ENCODE measurements at places on chromosomes 5 and 9.

GRCh38 chr5:17184588-17184987 lies 32.8 kb upstream of the BASP1 start:
- no peak for DNase-seq

DNA sequence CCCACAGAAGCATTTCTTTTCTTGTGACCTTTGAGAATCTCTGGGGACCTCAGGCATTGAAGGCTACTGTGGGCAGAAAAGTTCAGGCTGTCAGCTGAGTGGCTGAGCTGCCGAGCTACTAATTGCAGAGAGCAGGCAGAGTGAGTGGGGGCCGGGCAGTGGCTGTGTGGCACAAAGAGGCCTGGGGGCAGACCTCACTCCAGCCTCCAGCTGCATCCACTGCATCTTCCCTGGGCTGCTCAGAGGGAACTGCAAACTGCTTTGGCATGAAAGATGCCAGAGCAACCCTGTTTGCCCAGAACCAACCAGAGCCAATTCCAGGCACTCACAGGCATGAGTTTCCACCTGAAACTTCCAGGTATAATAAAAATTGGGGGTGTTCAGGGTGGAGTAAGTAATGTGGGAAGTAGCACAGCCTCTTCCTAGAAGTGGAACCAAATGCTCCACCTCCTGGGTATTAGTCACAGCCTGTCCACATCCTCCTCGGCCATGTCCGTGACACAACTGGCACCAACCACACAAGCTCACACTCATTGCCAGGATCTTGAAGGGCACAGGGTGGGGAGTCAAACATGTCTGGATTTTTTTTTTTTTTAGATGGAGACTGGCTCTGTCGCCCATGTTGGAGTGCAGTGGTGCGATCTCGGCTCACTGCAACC lies 548.9 kb downstream of the BNC2 start:
- DNase-seq = no peak

DNA sequence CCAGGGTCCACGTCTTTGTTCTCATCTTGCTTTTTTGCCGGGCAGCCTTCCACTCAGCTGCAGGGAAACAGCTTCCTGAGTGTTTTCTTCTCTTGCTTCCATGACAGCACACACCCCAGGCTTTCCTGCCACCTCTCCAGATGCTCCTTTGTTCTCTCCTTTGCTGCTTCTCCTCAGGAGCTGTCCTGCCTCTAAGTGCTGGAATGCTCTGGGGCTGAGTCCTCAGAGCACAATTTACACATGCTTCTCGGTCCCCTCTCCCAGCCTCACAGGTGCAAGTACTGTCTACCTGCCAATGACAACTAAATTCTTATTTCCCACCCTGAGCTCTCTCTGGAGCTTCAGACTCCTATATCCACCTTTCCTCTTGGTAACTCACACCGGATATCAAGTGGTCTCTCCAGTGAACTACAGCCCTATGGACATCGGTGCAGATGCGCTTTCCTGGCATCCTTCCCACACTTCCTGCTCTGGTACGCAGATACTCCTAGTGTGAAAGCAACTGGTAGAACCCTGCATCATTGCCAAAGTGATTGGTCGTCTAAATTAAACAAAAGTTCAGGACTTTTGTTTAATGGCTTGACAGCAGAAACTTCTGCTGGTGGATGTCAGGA lies 13.4 kb upstream of the ACSL6 start:
- DNase-seq = no peak

DNA sequence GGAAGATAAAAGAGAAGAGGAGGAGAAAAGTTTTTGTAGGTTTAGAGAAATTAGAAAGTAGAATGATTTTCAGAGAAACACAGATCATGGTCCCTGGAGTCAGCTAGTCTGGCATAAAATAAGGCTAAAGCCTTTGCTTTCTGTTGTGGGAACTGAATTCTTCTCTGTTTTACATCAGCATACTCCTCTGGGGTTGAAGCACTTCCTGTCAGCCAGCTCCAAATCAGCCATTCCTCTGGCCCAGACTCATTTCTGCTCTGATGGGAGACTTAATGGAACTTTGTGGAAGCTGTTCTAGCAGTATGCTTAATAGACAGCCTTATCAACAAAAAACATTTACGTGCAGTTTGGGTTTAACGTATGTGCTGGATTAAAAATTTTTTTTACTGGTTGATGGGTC lies 143.2 kb downstream of the HMHB1 start:
- DNase-seq = no peak

DNA sequence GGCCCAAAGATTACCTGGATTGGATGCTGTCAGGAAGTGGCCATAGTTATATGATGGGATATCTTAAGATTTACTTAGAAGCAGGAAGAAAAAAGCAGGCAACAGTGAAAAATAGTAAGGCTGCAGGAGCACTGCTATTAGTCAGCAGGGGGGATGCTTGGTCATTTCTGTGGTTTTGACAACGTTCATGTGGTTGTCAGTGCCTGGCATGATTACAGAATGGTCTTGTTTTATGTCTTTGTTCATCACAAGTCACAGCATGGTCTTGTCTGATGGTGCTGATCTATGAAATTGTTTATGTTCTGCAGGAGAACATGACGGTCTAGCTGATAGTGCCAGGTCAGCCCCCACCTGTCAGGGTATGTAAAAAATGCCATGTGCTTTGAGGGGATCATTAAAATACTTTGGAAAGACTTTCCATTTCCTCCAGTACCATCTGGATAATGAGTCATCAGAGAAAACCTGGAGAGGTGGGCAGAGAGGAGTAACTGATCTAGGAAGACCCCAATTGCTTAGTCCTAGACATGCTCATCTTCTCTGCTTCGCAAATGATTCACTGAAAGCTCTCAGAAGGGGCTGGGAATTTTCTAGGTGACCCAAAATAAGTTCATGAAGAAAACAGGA lies 48.5 kb downstream of the PLGRKT start:
- no peak for DNase-seq

GRCh38 chr5:30638899-30639298 lies 554.6 kb upstream of the CDH6 start:
- DNase-seq = no peak

- no peak for DNase-seq
Observed at GRCh38 chr5:125337294-125337693, 590.9 kb upstream of the ZNF608 start.

GRCh38 chr9:134325813-134326723 lies at the start of gene RXRA:
TSS of gene RXRA (plus strand) at chr9:134326455. CDS start at chr9:134326632, 177 bp downstream.
- no peak for DNase-seq

DNA sequence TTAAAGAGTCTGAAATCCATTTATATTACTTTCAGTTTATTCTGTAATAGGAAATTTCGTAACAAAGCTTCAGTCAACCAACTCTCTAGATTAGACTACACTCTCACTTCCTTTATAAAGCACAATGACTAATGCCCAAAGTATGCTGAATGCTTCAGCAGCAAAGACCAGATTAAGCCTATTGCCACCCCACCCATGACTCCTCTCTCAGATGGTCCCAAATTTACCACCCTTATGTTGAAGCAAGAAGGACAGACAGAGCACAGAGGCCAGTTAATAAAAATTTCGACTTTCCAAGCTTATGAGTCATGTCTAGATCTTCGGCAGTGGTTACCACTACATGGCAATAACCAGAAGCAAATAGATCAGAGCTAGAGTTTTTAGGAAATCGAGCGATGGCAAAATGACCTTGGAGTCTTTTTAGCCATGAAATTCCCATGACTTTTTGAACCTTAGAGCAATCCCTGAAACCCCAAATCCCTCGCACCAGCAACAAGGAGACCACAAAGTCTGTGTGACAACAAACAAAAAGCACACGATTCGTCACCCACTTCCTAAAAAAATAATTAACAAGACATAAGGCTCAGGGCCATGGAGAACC lies 287.8 kb upstream of the RASA1 start:
- no peak for DNase-seq

GRCh38 chr9:14373336-14373666 lies 59.4 kb upstream of the NFIB start:
- DNase-seq = no peak

DNA sequence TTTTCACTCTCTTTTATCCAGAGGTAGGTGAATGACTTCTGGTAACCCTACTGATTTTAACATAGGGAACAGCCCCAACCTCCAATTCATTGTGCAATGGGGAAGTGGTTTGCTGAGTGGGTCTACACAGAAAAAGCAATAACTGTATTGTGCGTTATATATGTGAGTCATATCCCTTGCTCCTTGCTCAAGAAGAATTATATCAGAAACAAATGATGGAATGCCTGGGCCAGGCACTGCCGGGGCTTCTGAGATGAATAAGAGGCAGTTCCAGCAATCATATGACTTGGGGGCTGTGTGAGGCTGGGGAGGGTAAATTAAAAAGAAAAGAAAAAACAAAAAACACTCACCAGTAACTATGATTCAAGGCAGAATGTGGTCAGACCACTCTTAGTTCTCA lies 79.2 kb upstream of the ABCA1 start:
- DNase-seq = no peak

DNA sequence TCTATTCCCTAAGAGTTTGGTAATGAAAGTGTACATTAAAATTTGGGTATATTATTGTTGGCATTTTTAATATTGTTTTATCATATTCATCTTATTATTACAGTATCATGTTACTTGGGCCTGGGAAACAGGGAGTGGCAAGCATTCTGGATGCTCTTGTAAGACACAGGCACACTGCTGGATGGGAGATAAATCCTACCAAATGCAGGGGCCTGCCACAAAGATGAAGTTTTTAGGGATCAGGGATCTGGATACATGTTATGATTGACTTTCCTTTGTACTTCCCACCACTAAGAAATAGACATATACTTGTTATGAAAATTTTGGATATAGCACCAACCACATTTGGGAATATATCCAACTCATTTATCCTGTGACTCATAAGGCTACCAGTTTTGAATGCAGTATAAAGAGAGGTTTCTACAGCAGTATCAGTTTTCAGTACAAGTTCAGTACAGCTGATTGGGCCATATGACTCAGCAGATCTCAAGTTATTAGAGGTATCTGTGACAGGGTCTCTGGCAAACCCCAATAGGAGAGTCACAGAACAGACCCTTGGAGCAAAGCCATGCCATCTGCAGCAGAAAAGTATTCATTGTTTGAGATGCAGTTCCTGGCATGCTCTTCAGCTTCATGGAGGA lies 360.1 kb downstream of the DMAC1 start:
- DNase-seq = no peak

DNA sequence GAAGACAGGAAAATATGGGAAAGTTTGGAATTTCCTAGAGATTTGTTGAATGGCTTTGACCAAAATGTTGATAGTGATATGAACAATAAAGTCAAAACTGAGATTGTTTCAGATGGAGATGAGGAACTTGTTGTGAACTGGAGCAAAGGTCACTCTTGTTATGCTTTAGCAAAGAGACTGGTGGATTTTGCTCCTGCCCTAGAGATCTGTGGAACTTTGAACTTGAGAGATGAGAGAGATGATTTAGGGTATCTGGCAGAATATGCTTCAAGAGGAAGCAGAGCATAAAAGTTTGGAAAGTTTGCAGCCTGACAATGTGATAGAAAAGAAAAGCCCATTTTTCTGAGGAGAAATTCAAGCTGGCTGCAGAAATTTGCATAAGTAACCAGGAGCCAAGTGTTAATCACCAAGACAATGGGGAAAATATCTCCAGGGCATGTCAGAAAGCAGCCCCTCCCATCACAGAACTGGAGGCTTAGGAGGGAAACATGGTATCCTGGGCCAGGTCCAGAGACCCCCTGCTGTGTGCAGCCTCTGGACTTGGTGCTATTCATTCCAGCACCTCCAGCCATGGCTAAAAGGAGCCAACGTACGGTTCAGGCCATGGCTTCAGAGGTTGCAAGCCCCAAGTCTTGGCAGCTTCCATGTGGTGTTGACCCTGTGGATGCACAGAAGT lies 114.3 kb upstream of the STARD4 start:
- DNase-seq = no peak

DNA sequence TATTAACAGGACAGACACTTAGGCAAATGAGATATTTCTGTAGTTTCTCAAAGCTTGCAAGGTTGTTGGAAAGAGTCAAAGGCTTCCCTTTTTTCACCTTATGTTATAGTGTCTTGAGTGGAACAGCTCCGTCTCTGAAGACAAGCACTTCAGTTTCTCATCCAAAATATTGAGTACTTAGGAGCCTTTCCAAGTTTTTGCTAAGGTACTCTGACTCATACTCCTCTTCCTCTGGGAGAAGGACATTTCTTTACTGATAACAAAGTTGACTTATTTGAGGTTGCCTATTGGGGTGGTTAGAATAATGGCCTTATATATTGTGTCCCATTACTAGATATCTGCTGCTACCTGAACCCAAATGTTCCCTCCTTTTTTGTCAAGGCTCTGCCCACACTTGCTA lies 869.6 kb downstream of the MAT2B start:
- DNase-seq = no peak

GRCh38 chr5:164392531-164392930 lies 887.1 kb downstream of the MAT2B start:
- no peak for DNase-seq

- no peak for DNase-seq
Observed at GRCh38 chr9:72443855-72444254, 77.6 kb upstream of the TMC1 start.

DNA sequence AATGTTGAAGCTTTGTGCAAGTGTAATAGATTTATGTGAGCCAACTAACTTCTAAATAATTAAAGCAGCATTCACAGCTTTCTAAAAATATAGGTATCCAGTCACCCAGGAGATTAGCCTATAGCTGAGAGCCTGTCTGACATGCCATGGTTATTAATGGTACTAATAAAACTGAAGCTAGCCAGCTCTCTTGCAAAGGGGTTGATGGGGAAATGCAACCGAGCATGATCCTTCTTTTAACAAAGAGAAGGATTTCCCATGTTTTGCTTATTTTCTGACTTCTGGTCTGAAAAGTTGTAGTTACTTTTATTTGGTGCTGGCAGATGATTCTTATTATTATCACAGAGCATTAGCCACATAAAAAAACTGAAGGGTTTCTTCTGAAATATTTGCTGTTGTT lies 488.7 kb upstream of the CYLC2 start:
- no peak for DNase-seq

- no peak for DNase-seq
Observed at GRCh38 chr9:618478-618877, 223.0 kb upstream of the DMRT1 start.

- no peak for DNase-seq
Observed at GRCh38 chr5:88664645-88665044, 218.3 kb downstream of the MEF2C start.

DNA sequence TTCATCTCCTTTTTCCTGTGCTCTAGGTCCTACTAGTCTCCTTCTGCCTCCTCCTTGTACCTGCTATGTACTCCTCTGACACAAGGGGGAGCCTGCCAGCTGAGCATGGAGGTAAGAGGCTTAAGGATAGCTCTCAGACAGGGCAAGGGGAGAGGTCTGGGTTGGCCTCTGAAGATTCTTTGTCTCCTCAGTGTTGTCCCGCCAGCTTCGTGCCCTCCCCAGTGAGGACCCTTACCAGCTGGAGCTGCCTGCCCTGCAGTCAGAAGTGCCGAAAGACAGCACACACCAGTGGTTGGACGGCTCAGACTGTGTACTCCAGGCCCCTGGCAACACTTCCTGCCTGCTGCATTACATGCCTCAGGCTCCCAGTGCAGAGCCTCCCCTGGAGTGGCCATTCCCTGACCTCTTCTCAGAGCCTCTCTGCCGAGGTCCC lies 3.8 kb downstream of the CREB3 start:
- no peak for DNase-seq
